NCI-H1436 (cell line): ENCODE measurements at places on chromosomes 1 and 21.
A peak's percentile ranks its signal among the peaks of the same experiment; 100 is the strongest.

DNA sequence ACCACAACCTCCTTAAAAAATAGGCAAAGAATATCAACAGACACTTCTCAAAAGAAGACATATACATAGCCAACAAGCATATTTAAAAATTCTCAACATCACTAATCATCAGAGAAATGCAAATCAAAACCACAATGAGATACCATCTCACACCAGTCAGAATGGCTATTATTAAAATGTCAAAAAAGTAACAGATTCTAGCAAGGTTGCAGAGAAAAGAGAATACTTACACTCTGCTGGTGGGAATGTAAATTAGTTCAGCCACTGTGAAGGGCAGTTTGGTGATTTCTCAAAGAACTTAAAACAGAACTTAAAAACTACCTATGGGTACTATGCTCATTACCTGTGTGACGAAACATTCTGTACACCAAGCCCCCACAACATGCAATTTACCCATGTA lies 20.7 kb downstream of the CD1B start:
- no peak for DNase-seq

DNA sequence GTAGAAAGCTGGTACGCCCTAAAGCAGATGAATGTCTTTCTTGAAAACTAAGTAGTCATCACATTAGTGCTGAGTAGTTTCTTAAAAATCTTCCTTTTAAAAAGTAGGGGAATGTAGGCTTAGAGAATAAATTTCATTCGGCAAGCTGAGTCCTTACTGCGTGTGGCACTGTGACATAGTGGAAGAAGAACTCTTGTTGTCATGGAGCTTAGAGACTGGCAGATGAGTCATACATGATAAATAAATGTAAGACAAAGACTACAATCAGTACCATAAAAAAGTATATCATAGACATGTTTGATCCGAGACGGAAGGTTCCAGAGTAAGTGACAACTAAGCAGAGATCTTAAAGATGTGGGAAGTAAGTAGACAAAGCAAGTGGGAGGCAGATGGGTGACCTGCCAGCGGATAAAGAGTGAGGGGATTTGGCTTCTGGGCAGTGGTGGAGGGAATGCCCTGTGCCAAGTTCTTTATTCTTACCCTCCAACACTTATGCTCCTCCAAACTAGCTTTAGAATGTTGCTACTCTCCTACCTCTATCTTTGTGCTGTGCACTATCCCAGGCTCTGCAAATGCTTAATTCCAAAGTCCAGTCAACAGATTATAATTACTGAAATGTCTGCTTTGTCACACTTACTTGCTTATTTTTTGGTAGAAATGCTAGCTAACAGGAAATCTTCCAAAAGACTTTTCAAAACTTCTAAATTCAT lies 608.5 kb upstream of the USP24 start:
- DNase-seq: no peak

DNA sequence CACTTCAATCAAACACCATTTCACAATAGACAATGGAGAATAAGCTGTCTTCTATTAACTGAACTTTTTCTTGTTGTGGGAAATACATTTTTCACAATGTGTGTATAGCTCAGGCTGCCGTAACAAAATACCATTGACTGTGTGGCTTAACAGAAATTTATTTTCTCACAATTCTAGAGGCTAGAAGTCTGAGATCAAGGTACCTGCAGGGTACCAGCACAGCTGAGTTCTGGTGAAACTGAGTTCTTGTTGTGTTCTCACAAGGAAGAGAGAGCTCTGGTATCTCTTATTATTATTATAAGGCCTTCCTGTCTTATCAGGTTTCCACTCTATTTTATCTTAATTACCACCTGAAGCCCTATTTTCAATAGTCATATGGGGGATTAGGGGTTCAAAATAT lies 15.4 kb downstream of the ST7L start:
- no peak for DNase-seq

GRCh38 chr1:166391279-166392066 lies 224.7 kb upstream of the FAM78B start:
- DNase-seq: no peak

DNA sequence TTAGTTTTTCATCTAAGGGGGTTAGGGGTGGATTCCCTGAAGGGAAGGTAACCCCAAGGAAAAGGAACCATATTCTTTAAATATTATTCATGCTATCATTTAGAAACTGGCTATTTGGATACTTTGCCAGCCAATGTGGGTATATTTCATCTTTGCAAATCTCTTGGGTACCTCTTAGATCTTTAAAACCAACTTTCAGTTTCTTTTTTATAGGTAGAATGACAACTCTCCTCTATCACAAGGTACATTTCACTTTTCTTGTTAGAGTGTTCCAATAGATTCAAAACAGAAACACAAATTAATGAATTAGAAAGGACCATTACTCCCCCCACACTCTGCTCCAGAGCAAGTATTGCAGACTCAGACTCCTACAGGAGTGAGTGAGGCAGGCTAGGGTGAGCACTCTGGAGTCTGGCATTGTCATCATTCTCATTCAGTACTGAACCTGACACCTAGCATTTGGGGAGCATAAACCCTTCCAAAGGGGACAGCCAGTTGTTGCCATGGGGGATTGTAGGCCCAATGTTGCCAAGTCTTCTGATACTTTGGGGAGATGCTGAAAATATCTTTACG lies 43.0 kb downstream of the MACO1 start:
- no peak for DNase-seq

DNA sequence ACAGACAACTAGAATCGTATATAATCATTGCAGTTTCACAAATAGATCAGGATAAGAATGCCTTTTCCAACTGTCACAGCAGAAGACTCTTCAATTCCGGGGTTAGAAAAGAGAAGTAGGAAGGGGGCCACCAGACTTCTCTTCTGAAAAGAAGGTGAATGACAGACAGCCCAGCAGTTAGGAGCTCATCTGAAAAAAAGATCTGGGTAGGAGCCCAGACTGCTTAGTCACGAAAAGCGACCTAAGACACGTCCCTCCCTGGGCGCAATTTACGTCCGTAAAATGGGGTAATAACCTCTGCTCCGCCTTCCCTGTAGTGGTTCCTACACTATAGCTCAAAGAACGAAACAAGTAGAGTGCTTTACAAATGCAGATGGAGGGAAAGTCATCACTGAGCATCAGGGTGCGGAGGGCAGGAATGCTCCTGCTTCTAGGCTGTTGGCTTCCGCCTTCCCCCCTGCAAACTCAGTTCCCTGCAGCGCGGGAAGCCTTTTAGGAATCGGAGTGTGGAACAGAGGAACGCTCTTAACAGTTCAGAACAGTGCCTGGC lies 582 bp downstream of the ORC1 start:
- peak; percentile 29 for DNase-seq

DNA sequence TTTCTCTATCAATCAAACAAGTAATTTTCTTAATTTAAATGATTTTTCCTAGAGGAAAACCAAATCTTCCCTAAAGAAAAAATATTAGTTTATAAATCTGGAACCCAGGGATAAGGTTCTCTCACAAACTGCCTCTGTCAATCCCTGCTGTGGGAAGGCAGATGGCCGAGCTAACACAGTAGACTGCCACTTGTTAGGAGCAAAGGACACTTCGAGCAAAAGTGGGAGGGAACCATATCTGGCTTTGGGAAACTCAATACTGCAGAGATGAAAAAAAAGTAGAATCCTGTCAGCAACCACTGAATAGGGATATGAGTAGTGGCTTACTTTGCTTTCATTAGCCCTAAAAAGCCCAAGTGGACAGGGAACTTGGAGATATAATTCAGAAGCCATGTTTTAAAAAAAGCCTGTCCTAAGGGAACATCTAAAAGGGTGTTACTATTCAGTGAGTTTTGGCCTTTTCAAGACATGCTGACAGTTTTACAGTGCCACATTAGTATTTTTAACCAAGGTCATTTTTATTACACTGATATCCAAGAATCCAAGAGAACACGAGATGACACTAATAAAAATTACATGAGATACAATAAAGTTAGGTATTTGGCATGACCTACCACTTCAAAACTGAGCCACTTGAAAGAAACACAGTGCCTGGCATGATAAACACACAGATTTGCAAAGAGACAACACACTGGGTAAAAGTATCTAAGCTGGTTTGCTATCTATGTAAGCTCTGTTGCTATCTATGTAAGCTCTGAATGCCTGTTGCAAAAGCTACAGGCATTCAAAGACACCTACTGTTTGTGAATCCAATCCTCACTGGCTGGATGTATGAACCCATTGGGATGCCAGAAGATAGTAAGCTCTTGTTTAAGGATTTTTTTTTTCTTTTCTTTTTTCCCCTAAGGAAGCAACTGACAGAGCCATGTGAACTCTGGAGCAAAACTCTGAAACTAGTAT lies 21.4 kb downstream of the TEX38 start:
- no peak for DNase-seq

DNA sequence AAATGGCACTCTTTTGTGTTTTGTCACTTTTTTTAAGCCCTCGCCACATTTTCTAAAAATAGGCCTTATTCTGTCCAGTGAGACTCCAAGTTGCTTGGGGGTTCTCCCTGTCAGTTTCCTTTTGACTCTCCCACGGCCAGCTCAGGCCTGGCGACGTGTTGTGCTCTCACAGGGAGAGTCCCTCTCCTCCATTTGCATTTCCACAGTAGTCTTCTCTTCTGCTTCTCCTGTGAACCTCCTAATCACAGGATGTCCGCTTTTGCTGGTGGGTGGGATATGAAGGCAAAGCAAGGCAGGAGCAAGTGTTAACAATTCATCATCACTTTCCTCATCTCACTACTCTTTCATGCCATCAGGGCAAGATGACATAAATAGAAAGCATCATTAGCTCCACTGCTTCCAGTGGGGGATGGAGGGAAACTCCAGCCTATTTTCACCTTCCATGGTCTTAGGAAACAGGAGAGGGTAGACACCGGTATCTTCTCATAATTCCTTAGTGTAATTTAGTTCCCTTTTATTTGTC lies 99.8 kb downstream of the INTS7 start:
- DNase-seq: no peak

GRCh38 chr1:52520148-52520547 lies 32.7 kb downstream of the TUT4 start:
- DNase-seq: no peak

GRCh38 chr1:227437495-227438008 lies 119.3 kb upstream of the CDC42BPA start:
- DNase-seq: peak; percentile 67

GRCh38 chr1:156848461-156849150 lies 10.3 kb downstream of the INSRR start:
- no peak for DNase-seq

DNA sequence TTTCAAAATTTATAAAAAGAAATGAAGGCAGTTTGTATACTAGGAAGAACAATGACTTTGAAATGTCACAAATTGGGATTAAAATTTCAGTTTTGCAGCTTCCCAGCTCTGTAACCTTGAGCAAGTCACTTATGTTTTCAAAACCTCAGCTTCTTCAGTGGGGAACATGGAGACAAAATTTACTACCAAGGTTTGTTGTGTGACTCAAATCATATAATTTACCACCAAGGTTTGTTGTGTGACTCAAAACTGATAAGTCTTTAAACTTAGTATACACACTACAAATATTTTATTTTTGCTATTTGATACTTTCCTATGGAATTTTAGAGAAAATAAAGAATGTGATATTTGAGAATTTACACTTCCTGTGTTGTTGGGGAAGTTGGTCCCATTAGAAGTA lies 219.9 kb downstream of the KCTD3 start:
- no peak for DNase-seq

GRCh38 chr1:39109644-39110043 lies 83.5 kb downstream of the NDUFS5 start:
- DNase-seq: no peak

DNA sequence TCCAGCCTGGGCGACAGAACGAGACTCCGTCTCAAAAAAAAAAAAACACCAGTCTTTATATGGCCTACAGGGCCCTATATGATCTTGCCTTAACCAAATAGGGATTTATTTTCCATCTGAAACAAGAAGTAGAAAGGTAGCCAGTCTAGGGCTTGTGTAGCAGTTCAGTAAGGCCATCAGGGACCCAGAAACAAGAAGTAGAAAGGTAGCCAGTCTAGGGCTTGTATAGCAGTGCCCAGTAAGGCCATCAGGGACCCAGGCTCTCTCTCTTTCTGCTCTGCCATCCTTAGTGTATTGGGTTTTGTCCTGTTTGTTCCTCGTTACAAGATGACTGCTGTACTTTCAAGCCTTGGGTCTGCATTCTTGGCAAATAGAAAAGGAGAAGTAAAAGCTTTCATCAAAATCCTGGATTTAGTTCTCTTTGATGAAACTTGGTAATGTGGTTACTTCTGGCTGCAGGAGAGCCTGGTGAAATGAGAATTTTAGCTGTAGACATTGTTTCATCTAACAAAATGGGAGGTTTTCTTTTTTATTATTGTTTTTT lies 46.1 kb downstream of the PKN2 start:
- no peak for DNase-seq

GRCh38 chr1:207072233-207072632 lies 16.4 kb upstream of the C4BPB start:
- DNase-seq: no peak

GRCh38 chr1:10716840-10717239 lies 79.6 kb downstream of the CASZ1 start:
- no peak for DNase-seq

- no peak for DNase-seq
These were observed 131.0 kb downstream of the TGFBR3 start for GRCh38 chr1:91754816-91755580.

DNA sequence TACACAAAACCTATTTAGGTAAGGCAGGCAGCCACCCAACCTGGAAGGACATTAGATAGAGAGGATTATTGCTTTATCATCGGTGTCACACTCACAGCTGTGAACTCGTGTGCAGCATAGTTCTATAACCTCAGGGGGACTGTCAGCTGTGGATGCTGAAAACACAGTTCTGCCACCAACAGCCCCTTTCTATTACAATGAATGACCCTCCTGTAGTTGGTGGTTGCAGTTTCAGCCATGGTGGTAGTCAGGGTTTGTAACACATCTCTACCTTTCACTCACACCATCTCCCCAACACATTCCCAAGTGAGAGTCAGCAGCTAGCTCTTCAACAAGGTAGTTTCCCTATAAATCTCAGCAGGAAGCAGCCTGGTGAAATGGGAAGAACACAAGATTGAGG lies 136.8 kb downstream of the ZC3H11B start:
- DNase-seq: no peak

DNA sequence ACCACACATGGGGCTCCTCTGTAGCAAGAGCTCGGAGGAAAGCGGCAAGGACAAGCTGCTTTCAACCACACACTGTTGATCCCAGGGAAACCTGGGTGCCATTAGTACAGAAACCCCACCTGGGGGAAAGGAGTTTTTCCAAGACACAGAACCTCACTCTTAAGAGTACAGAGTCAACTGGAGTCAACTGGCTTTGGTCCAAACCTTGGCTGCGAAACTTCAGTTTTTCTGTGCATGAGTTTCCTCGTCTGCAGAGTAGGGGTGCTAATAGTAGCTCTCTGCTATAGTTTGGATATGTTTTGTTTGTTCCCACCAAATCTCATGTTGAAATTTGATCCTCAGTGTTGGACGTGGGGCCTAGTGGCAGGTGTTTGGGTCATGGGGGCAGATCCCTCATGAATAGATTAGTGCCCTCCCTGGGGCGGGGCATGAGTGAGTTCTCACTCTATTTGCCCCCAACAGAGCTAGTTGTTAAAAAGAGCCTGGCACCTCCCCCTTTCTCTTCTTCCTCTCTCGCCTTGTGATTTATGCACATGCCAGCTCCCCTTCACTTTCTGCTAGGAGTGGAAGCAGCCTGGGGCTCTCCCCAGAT lies 161.1 kb downstream of the PIGK start:
- DNase-seq: no peak

GRCh38 chr1:58714544-58714943 lies 14.7 kb upstream of the MYSM1 start:
- DNase-seq: no peak

- no peak for DNase-seq
These were observed 101.7 kb upstream of the BEND5 start for GRCh38 chr1:48878191-48878940.

- no peak for DNase-seq
These were observed 271.1 kb upstream of the C1orf105 start for GRCh38 chr1:172149346-172149745.
